ENCODE measurements at places on chromosomes 6 and 20.

DNA sequence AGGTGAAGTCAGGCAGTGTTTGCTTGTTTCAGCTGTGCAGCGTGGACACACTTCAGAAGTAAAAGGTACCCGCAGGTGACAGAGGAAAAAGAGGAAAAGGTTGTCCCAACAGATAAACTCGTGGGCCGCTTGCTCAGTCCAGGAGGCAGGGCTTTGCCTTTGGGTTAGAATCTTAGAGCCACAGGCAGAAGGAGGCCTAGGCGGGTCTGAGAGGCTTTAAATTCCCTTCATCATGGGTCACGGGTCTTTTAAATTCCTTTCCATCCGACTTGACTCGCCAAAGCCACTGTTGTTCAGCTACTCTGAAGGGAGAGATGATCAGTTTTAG lies 48.2 kb downstream of the AGPAT4 start:
- DNase-seq = no peak

GRCh38 chr6:13725570-13725969 lies 13.9 kb upstream of the RANBP9 start:
- no peak for DNase-seq

GRCh38 chr6:161355696-161356095 lies 81.8 kb upstream of the AGPAT4 start:
- no peak for DNase-seq

DNA sequence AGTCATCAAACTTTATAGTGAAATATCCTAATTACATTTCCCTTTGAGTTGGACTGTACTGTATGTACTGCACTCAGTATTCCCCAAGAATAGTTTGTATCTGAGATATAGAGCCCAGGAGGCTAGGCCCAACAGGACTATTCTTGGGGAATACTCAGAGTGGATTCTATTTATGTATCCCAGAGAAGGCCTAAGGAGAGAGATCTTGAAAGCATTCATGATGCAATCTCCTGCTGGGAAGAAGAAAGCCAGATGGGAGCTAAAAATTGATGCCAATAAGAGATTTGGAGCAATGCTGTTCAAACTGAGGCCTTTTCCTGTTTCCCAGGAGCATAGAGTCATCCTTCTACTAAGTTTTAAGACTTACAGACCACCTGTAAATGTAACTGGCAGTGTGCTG lies 452.1 kb upstream of the PLCB4 start:
- DNase-seq = no peak

- DNase-seq = no peak
These were observed 6.6 kb upstream of the FBXO9 start for GRCh38 chr6:53058388-53059195.

- DNase-seq = no peak
These were observed 520.4 kb downstream of the ADGRB3 start for GRCh38 chr6:69155467-69155866.

GRCh38 chr6:23091795-23092194 lies 522.4 kb downstream of the HDGFL1 start:
- no peak for DNase-seq

DNA sequence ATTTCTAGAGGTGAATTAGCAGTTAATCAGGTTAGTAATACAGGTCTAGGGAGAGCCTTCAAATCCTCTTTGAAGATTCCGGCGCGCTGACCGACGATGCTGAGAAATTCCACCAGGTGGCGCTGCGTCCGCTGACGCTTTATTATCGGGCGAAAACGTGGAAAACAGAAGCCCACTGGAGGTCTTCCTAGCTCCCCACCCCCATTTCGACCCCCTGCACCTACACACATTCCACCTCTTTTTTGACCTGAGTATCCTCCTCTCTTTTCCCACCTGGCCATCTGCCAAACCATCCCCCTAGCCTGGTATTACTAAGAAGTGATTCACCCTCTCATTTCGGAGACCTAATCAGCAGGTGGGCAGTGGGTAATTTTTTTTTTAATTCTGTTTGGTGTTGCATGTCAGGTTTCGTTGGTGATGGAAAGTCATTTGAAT lies 65.4 kb upstream of the RIN2 start:
- DNase-seq = peak; percentile 68

DNA sequence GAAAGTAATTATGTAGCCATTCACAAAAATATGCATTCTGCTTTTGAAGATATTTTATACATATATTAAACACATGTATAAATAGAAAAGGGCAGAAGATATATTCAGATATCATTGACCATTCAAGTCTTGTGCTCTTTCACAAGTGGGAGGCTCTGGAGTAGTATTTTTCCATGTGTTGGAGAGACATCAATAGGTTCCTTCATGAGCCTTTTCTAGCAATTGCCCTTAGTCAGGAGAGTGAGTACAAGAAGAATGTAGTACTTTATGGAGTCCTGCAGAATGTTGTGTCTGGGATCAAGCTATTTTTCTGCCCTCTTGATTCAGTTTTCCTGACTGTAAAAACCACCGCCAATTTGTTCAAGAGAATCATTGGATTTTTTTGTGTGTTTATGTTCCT lies 117.9 kb downstream of the LRRC1 start:
- DNase-seq = no peak

GRCh38 chr6:5191222-5191621 lies 69.5 kb downstream of the LYRM4 start:
- DNase-seq = no peak

DNA sequence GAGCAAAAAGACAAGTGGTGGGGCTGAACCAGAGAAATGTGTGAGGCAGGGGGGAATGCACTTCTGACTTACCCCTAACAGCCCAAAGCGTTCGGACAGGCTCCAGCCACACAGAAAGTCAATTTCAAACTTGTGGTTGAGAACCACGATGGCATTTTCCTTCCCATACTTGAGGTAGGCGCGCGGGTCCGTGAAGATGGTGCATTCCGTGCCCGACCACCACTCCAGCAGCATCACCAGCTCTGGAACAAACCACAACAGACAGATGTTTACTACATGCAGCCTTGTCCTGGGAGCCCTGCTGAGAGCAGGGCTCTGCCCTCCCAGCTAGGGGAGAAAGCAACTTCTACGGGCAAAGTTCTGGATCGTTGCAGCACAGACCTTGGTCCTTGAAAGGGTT lies 107.7 kb downstream of the AGPAT4 start:
- DNase-seq = no peak

- no peak for DNase-seq
These were observed 100.6 kb upstream of the MLIP start for GRCh38 chr6:54010340-54011276.

GRCh38 chr20:24598346-24598745 lies 128.9 kb downstream of the SYNDIG1 start:
- no peak for DNase-seq

DNA sequence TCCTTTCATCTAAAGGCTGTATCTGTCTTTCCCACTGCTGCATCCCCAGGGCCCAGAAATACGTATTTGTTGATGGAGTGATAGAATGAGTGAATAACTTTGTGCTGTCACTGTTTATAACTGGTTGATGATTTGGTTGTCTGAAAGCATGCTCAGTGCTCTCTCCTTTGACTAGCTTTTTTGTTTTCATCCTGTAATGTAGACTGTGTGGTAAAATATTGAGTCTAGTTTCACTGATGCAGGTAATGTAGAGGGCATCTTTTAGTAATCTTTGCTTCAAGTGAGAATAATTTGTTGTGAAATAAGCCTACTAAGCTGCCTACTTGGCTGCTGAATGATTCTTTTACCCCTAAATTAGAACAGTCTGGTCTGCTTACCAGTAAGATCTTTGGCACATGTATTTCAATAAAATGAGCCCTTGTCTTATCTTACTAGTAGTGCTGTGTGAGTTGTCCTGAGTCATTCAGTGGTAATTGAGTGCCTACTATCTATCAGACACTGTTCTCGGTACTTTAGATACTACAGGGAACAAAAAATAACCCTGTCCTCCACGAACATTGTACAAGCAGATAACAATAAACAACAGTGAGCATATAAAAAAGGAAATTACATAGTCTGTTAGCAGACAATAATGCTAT lies 39.9 kb downstream of the MAPK14 start:
- DNase-seq = peak; percentile 6

- DNase-seq = peak; percentile 86
These were observed 14.5 kb downstream of the ADISSP start for GRCh38 chr20:3753098-3753497.

- DNase-seq = no peak
These were observed 27.6 kb upstream of the FRMD1 start for GRCh38 chr6:168106633-168107005.

- no peak for DNase-seq
These were observed 21.7 kb upstream of the IL17A start for GRCh38 chr6:52164319-52165094.

DNA sequence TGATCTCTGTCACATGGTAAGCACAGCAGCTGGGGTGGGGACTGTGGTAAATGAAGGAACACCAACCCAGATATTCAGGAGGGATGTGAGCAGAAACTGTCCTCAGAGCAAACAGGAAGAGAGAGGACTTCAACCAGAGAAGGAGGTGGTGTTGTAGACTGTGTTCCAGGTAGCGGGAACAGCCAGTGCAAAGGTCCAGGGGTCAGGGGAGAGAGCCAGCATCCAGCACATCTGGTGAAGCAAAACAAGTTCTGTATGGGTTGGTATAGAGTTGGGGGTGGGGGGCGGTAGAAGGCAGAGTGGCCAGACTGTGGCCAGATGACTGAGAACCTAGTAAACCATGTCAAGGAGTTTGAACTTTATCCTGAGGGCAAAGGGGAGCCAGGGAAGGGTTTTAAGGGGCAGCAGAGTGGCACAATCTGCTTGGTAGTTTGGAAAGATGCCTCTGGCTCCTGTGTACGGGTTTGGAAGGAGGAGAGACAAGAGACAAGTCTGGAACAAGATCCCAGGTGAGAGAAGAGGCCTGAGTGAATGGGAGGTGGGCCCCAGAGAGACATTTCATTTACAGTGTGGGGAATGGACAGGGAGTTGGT lies 27.8 kb upstream of the TTPAL start:
- no peak for DNase-seq

- DNase-seq = no peak
These were observed 242.9 kb downstream of the NRN1 start for GRCh38 chr6:5763871-5764270.

GRCh38 chr20:43767686-43768474 lies 41.1 kb upstream of the GTSF1L start:
- no peak for DNase-seq

DNA sequence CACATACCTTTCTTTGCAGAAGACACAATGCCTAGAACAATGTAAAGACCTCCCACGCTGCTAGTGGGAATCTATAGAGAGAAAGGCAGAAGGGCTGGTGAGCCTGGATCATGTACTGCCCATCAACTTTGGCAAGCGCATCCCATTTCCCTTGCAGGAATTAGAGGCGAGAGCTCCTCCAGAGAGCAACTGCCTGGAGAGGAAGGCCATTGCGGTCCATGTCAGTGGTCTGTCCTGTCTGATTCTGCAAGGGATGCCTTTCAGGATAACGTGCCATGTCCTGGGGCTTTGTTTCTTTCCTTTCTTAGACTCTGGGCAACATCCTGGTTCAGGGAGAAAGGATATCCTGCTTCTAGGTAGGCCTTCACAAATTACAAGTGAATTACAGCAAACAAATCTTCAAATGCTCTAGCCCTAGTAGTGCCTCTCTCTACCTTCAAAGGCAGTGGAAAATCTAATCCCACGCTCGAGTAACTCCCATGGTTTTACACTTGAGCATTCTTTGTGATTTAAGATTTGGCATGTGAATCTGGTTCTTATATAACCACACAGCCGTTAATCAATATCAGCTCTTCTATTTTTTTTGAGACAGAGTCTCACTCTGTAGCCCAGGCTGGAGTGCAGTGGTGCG lies 38.5 kb downstream of the GCNT2 start:
- peak; percentile 39 for DNase-seq

- no peak for DNase-seq
These were observed 49.9 kb upstream of the PMEPA1 start for GRCh38 chr20:57759724-57760123.

DNA sequence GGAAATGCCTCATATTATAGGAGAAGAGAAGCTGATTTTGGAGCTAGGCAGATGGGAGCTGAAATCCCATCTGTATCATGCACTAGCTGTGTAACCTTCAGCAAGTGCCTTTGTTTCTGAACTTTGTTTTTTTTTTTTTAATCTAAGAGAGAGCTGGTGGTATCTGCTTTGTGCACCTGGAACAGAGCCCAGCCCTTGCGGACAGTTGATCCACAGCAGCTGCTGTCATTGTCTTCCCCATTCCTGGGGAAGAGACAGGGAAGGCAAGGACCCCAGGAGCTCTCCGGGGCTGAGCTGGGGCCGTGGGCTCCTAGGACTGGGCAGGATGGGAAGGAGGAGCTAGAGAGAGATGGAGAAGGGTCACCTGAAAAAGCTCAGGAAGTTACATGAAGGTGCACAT lies 92.1 kb downstream of the SYNJ2 start:
- no peak for DNase-seq

DNA sequence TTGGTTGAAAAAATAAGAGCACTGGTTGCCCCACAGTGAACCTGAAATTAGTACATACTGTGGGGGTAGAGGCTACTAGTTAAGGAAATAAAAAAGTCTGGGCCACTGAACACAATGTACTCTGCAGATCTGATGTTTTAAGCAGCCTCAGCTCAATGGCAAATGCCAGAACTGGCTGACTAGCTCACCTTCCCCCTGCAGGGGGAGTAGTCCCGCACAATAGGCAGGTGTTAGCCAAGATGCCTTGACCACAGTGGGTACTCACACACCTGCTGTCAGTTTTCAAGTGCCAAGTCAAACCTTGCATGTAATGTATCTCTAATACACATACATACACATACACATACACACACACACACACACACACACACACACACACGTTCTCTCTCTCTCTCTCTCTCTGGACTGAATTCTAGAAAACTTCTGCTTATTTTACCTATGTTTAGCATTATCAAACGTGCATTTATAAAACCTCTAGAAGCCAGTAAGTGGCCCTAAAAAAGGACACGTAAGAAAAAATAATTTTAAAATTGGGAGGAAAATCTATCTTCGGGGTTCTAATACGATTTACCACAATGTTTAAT lies 36.1 kb downstream of the GMDS start:
- DNase-seq = peak; percentile 73

GRCh38 chr20:6120491-6120988 lies 2.3 kb downstream of the FERMT1 start:
- DNase-seq = no peak

GRCh38 chr6:107354451-107354850 lies 104.9 kb downstream of the PDSS2 start:
- no peak for DNase-seq

DNA sequence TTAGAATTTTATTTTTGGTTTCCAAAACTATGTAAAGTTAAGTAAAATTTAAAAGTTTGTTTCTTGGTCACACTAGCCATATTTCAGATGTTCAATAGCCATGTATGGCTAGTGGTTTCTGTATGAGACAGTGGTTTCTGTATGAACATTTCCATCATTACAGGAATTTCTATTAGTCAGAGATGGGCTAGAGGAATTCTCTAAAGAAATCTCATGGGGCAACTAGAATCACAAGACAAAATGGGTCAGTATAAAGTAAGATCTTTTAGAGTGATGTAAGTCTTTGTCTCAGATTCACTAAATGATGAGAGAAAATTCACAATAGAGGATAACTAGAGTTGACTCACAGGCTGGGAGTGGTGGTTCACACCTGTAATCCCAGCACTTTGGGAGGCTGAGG lies 149.0 kb downstream of the FUT9 start:
- DNase-seq = no peak

Data from dermis blood vessel endothelial cell (primary cell).